ENCODE measurements at places on chromosomes 3 and 15.

DNA sequence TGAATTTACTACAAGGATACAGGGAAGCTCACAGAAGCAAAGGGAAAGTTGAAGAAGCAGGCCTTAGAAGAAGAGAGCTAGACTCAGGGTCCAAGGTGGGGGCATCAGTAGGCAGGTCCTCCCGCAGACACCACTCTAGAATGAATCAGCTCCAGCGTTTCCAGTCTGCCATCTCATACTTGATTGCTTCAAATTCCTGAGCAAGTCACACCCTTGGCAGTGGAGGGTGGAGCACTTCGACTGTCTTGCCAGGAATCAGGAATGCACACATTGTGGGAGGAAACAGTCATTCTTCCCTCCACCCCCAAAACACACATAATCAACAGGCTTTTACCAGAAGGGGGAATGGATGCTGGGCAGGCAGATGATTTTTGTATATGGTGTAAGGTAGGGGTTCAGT is 78.5 kb downstream of the CHCHD6 start:
- peak; percentile 48 for DNase-seq

GRCh38 chr15:89007989-89008388 is 80.3 kb upstream of the ABHD2 start:
- DNase-seq, result no peak

DNA sequence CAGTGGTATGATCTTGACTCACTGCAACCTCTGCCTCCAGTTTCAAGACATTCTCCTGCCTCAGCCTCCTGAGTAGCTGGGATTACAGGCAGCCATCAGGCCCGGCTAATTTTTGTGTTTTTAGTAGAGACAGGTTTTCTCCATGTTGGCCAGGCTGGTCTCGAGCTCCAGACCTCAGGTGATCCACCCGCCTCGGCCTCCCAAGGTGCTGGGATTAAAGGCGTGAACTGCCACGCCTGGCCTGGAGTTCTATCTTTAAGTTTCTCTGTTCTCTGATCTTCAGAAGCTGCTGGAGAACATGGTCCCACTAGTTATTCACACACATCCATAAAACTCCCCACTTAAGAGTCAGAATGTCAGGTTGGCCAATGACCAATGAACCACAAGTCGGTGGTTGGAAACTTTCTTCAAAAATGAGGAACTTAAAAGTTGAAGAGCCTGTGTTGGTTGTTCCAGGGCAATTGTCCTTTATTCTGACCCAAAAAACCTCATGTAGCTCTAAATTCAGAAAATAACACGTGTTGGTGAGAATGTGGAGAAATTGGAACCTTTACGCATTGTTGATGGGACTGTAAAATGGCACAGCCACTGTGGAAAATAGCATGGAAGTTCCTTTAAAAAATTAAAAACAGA is 55.9 kb upstream of the PIK3CB start:
- DNase-seq, result no peak

- DNase-seq, result peak; percentile 83
Measured at GRCh38 chr3:14143271-14144225, 18.7 kb downstream of the TMEM43 start.

- DNase-seq, result no peak
Measured at GRCh38 chr3:55036883-55037577, 109.2 kb upstream of the LRTM1 start.

GRCh38 chr3:182879031-182879611 is 85.8 kb downstream of the ATP11B start:
- no peak for DNase-seq

DNA sequence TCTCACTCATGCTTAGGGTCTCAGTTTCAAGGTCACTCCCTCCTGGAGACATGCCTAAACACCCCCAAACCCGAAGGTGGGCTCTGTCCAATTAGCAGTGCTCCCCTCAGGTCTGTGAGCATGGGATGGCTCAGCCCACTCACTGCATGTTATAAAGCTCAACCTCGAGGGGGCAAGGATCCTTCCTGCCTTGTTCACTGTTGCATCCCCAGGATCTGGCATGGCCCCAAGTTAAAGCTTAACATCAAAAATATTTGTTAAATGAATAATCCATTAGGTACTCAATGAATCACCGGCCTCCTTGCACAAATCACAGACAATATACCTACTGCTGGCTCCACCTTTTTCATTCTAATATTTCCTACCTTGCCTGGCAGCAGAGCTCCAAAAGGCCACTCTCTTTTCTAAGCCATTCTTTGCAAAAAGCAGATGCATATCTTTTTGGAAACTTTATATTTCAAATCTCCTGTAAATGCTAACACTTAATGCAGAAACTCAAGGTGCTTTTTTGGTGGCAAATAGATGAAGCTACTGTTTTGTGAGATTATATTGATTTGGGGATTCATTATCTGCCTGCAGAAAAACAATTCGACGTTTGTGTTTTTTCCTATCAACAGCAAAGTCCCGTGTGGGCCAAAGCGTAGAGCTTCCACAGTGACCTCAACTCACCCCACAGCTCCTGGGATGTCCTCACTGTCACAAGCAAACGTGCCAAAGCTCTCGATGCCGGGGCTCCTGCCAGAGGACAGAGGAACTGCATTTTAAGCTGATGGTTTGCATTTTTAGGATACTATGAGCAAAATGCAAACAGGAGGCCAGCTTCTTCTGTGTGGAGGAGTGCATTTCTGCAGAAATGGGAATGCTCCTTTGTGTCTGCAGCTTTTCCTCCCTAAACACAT is 35.4 kb downstream of the PCOLCE2 start:
- no peak for DNase-seq

- DNase-seq, result no peak
Measured at GRCh38 chr3:46665763-46666452, 27.6 kb downstream of the ALS2CL start.

DNA sequence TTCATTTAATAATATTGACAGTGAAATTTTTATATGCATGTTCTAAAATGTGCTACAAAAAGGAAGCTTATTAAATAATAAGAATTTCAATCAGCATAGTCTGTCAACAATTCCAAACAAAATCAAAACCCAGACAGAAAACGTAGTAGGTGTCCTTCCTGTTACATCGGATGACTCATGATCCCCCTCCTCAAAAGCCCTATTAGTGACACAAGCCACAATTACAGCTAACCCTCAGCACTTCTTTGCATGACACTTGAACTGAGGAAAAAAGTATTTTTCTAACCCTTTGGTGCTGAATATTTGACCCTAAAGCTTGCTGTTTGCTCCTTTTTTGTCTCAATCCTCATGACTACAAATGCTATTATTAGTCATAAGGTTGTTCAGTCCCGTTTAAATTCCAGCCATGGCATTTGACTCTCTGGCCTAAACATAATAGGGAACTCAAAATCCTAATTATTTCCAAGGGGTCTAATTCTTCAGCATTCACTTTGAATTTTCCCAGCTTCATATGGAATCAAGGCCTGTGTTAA is 78.1 kb downstream of the COL8A1 start:
- DNase-seq, result no peak

DNA sequence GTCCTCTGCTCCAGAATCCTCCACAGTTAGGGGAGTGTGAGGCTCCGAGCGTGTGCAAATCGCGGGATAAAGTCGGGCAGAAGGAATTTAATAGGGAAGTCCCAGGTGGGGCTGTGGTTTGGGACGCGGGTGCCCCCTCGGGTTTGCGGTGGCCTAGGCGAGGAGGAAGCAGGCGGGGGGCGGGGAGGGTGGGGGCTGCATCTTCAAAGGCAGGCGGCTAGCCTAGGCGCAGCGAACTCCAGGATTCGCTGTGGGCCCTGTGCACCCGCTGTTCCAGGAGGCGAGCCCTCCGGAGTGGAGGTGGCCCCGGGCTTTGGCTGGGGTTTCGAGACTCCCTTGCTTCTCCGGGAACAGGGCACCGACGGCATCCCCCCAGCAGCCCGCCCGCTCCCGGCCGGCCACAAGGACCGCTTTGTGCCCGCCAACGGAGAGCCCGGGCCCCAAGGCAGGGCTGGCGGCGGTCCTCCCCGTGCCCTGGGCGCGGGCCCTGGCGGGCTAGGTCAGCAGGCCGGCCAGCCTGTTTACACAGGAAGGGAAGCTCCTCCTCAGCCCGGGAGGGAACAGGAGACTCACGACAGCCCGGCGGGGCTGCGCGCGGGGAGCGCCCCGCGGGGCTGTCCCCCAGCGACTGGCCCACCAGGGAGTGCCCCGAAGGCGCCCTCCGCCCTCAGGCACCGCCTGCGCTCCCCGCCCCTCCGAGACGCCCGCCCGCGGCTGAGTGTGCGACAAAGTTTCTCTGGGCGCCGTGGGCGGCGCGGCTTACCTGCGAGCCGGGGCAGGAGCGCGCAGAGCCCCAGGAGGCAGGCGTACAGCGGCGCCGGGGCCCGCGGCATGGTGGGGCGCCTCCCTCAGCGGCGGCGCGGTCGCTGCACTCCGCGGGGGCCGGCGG is 753 bp downstream of the ITGB5 start:
- DNase-seq, result no peak

DNA sequence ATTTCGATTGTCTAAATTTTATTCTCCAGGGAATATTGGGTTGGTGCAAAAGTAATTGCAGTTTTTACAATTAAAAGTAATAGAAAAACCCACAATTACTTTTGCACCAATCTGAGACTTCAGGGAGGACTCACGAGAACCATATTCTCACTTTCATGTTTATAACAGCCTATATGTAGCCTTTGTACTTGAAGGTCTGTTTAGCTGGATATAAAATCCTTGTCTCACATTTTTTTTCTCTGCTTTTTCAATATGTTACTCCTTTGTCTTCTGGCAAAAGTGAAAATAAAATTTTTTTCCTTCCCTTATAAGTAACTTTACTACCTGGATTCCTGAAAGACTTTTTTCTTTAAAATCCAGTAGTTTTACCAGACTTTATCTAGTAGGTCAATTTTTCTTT is 9.2 kb downstream of the SIDT1 start:
- no peak for DNase-seq

GRCh38 chr3:168981396-168981795 is 682.1 kb downstream of the MECOM start:
- no peak for DNase-seq

DNA sequence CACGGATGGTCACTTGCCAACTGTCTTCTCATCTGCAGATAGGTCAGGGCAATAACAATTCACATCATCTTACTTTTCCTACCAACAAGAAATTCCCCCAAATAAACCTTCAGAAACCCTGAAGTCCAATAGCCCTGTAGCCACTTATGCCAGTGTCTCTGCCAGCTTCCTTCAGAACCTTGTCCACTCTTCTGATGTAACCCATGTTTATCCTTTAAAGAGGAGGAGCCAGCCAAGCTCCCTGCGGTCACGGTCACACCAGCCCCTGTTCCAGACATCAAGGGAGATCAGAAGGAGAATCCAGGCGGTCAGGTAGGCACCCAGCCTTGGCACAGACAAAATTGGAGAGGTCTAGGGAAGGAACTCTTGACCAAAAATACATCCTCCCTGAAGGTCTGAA is 23.7 kb downstream of the SLC24A1 start:
- no peak for DNase-seq

- no peak for DNase-seq
Measured at GRCh38 chr3:111749171-111750170, 109.6 kb upstream of the PHLDB2 start.

GRCh38 chr3:10505791-10506585 is 602 bp upstream of the ATP2B2 start:
- DNase-seq, result no peak

- no peak for DNase-seq
Measured at GRCh38 chr3:51938780-51939425, 2.8 kb downstream of the RRP9 start.

GRCh38 chr3:2938711-2939110 is 171.5 kb downstream of the IL5RA start:
- DNase-seq, result no peak

DNA sequence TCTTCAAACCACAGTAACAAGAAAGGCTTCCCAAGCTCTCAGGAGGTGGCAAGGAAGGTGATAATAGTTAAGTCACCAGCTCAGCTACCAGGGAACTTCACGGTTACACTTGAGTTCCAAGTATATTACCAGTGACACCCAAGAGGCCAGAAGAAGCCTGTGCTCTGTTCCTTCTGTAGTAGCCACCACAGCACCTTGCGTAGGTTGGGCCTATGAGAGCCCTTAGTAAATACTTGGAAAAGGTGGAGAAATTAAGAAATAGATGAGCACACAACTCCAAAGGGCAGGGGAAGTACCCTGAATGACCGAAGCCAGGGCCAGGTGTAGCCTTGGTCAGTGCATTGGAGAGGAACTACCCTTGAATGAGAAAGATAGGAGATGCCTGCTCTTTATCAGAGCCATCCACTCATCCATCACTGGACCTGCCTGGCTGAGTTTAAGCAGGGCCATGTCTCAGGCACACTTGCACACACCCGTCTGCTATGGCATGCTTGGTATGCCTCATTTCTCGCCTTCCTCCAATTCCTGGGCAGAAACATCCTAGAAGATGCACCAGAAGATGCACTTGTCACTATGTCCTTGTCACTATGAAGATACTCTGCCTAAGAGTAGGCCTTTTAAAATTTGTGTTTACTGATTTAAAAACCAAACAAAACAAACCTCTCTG is 32.6 kb upstream of the NDUFB4 start:
- DNase-seq, result no peak

DNA sequence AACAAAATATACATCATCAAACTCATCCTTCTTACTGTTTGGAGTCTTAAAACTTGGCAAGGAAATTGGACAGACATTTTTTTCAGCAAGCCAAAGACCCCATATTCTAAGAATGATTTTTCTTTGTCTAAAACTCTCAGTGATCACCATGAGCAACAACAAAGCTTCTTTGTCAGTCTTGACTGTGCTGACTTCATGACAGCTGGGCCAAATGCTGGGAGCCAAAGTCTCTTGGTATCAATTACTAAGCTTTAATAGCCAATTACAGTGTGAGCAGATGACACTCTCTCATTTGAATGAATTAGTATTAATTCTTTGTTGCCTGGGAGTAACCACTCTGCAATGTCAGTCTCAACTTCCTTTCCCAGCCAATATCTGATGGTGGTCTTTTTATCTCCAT is 48.1 kb upstream of the GK5 start:
- no peak for DNase-seq

- DNase-seq, result no peak
Measured at GRCh38 chr3:113533534-113533892, 1.2 kb downstream of the SIDT1 start.

- DNase-seq, result no peak
Measured at GRCh38 chr3:149575213-149575960, 82.4 kb downstream of the WWTR1 start.
